HT1080 (cell line): ENCODE measurements at places on chromosomes 7 and 10. TPM values are rescaled to one million over a fixed set of nuclear protein-coding genes. Genes with fewer than 3 reads are reported as not detected.
A peak's percentile ranks its signal among the peaks of the same experiment; 100 is the strongest.

The OLAH gene
- total RNA-seq = not detected in 2 replicates

The STEAP1B gene
- 0.08 TPM in 1 of 2 replicates, not detected in the other for total RNA-seq

DNA sequence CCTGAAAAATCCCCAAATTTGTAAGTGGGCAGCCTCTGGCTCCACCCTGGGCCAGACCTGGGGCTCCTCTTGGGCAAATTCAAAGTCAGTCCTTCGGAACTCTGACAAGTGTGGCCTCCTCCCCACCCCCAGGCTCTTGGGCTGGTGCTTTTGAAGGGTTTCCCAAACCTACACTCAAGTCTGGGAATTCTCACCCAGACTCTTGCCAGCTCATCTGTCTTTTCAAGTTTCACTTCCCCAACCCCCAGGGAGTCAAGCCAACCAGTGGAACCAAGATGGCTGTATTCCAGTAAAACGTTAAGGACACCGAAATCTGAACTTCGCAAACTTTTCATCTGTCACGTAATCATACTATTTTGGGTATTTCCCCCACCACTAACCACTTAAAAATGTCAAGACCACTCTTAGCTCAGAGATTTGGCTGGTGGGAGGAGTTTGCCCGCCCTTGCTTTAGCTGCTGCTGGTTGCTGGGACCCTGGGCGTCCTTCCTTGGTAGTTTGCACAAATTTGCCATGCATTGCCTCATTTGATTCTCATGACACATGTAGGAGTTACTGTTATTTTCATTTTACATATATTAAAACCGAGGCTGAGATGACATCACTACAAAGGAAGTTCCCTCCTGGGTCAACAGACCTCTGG is 1.7 kb upstream of the MYO1G start:
- no peak for DNase-seq

GRCh38 chr7:114711241-114711640 is 210.7 kb upstream of the MDFIC start:
- peak; percentile 22 for DNase-seq
